ENCODE measurements at places on chromosomes 12 and 14.

DNA sequence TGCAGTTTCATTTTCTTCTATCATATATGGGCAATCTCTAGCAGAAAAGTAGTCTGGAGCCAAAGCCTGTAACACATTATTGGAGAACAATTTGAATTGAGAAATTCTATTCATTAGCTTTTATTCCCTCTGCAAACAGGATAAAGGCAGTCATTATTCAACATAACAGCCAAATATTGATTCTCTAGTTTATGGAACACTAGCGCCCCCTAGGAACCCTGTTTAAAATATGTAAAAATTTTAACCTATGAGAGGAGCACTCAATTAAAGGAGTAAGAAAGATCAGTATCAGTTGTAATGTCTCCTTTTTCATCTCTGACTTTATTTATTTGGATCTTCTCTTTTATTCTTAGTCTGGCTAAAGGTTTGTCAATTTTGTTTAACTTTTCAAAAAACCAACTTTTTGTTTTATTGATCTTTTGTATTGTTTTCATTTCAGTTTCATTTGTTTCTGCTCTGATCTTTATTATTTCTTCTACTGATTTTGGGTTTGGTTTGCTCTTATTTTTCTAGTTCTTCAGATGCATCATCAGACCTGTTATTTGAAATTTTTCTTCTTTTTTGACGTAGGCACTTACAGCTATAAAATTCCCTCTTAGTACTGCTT is 4.8 kb upstream of the LMNTD1 start:
- DNase-seq = no peak

DNA sequence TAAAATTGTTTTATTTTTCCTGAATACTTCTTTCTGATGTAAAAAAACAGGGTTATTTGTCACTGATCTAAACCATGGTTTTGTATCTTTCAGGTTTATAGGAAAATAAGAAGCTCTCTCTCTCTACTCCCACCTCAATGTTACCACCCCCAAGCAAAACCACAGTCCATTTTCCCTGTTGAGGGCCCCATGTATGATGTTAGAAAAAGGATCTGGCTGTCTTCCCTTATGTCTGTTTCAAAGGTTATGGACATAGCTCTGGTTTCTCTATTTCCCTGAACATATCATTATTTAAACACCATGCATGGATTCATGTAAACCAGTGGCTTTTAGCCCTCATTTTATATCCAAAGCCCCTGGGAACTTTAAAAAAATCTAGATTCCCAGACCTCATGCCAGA is 649.0 kb upstream of the TBX3 start:
- no peak for DNase-seq

DNA sequence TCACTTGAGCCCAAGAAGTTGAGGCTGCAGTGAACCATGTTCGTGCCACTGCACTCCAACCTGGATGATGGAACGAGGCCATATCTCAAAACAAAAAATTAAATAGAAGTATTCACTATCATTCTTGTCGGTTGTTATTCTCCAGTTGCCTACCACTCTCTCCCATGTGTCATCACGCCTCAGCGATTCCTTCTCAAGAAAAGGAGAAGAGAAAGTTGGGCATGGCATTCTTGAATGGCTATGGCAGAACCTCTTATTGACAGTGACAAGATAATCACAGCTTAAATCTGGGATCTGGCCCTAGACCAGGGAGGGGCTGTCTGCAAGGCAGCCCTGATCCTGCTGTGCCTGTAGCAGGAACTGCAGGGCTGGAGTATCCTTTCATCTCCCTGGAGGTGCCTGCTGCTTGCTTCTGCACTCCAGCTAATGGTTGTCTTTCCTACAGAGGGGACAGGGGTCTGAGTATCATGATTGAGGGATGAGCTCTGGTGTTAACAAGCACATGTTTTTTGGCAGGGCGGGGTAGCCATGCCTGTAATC is 12.8 kb upstream of the MLEC start:
- DNase-seq = no peak

DNA sequence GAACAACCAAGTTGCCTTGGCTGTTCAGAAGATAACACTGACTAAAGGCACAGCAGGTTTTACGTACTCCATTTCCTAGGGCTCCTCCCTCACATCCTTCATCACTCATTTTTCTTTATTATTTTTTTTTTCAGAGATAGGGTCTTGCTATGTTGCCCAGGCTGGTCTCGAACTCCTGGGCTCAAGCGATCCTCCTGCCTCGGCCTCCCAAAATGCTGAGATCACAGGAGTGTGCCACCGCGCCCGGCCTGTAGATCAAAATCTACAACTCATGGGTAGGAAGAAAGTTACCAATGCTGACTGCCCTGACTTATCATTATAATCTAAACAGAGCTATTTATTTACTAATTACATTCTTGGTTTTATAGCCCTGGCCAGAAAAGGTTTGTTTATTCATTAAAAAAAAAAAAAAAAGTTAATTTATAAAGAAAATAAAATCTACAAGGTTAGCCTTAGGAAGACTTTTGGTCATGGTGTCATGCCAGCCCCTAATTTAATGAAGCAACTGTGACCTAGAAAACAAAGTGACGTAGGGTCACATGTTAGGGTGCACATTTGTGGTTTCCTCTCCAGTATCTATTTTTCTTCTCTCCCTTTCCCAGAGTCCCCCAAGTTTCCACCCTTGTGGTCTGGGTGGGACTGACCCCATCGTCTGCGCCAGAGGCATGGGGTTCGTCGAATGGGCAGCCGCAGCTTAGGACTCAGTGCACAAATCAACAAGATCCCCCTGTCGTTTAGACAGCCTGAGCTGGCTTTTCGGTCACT is 19.0 kb upstream of the FOXN3 start:
- DNase-seq = no peak

GRCh38 chr14:69876221-69876847 is 2.9 kb upstream of the SMOC1 start:
- DNase-seq = no peak

GRCh38 chr14:36579001-36579555 is 3.3 kb downstream of the NKX2-8 start:
- no peak for DNase-seq

GRCh38 chr14:67650151-67650550 is 24.3 kb downstream of the VTI1B start:
- DNase-seq = no peak

DNA sequence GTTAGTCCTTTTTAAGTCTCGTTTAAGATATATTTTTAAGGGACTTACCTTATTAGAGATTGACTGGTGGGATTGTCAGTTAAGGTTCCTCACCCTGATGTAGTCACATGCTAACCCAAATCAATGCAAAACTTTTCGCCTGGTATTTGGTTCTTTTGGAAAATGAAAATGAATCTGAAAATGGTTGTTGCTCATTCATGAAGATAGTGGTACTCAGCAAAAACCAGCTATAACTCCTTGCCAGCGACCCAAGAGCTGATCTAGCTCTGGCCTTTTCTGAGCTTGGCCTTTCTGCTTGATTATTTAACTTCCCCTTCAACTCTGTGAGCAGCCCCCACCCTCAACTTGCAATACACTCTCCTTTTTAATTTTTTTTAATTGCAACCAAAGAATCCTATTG is 85.0 kb upstream of the GTF2A1 start:
- no peak for DNase-seq

- no peak for DNase-seq
Observed at GRCh38 chr14:102605029-102605428, 12.6 kb downstream of the RCOR1 start.

- DNase-seq = peak; percentile 45
Observed at GRCh38 chr12:114508529-114509129, 102.7 kb upstream of the TBX5 start.

DNA sequence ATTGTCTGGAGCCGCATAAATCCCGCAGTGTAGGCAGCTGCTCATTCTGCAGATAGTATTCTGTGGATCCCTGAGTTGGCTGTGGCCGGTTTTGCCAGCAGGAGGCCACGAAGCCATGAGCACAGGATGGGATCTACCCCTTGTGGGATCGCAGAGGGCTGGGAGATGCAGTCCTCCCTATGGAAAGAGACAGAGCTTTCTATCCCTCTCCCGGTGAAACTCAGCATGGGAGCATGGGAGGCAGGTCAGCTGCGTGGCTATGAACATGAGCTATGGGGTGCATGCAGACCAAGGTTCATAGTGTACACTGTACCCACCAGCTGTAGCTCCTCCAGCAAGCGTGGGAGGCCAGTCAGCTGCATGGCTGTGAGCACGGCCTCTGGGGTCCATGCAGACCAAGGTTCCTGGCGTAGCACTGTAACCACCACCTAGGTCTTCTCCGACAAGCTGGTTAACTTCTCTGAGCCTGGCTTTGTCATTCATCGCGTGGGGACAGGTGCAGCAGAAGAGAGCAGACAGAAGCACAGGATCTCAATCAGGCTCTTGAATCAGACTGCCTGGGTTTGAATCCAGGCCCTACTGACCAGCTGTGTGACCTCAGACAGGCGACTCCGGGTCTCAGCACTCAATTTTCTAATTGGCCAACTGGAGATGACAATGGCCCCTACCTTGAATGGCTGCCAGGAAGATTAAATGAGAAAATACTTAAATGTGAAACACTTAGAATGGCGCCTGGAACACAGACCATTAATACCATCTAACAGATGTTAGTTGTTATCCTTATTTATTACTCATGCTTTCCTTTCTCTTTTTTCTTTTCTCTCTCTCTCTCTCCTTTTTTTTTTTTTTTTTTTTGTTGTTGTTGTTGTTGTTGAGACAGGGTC is 6.0 kb downstream of the BDKRB1 start:
- no peak for DNase-seq

- DNase-seq = no peak
Observed at GRCh38 chr14:29668201-29668600, 259.4 kb downstream of the PRKD1 start.

- no peak for DNase-seq
Observed at GRCh38 chr14:93079321-93079720, 36.4 kb downstream of the ITPK1 start.

DNA sequence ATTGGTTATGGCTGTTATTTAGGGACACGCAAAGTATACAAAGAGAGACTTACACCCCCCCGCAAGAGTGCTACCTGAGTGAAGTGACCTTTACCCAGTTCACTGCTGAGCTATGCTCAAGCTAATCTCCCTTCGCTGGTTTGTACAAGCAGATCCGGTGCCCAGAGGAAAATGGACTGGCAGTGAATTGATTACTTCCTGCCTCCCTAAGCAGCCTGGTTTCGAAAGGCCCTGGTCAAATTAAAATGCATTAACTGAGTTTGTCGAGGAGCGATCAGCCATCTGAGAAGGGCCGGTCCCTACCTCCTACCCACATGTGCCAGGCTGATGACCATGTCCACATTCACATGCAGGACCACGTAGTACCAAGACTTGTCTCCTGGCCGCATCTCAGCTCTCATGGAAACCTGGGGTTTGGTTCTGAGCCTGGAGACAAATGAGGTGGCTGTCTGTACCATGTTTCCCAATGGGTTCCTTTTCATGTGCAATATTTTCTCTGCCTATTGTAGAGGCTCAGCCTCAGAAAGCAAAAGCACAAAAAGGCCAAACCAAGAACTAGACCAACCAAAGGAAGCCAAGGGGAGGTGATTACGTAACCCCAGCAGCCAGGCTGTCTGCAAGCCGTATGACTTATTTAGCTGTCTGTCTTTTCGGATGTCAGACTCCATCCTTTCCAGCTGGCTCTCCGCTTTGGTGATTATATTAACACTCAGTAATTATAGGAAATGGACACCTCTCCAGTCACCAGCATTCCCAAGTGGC is 284.7 kb upstream of the PWP1 start:
- peak; percentile 6 for DNase-seq

GRCh38 chr12:98744680-98745079 is 99.6 kb downstream of the APAF1 start:
- DNase-seq = no peak

- DNase-seq = peak; percentile 8
Observed at GRCh38 chr14:69999261-69999674, 120.1 kb downstream of the SMOC1 start.

DNA sequence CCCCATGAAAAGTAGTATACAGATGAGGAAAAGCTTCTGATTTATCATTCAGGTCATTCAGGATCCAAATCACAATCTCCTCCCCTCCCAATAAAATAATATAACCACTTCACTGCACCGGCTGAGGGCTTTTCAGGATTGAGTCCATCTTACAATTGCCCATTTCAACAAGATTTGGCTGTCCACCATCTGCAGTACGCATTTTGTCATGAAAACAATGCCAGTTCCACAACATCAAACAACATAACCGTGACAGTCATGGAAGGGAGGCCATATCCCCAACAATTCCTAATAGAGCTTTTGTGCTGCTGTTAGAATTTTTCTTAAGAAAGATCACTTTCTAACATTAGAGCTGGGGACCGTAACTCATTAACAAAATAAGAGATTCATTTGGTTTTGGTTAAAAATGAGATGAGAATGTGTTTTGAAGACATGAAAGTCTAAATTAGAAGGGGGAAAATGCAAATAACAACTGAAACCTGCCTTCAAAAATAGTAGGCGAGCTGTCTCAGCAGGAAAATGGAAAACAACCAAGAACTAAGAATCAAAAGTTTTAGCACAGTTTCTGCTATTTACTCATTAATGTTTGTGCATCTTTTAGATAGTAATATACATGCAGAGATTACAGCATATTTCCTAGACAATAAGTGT is 38.3 kb upstream of the TMTC2 start:
- no peak for DNase-seq

- no peak for DNase-seq
Observed at GRCh38 chr14:103074729-103075367, 9.2 kb upstream of the LBHD2 start.

DNA sequence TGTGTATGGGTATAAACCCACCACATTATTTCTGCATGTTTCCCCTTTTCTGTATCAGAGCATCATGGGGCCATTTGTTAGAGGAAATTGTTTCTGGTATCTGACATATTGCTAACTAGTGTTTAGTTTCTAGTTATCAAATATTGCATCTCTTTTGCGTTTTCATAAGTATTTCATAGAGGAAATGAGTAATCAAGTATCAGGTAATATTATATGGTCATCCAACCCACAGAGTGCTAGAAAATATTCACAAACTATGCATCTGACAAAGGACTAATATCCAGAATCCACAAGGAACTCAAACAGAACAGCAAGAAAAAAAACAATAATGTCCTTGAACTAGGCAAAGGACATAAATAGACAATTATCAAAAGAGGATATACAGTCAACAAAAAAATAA is 258.9 kb upstream of the LRIG3 start:
- DNase-seq = no peak

DNA sequence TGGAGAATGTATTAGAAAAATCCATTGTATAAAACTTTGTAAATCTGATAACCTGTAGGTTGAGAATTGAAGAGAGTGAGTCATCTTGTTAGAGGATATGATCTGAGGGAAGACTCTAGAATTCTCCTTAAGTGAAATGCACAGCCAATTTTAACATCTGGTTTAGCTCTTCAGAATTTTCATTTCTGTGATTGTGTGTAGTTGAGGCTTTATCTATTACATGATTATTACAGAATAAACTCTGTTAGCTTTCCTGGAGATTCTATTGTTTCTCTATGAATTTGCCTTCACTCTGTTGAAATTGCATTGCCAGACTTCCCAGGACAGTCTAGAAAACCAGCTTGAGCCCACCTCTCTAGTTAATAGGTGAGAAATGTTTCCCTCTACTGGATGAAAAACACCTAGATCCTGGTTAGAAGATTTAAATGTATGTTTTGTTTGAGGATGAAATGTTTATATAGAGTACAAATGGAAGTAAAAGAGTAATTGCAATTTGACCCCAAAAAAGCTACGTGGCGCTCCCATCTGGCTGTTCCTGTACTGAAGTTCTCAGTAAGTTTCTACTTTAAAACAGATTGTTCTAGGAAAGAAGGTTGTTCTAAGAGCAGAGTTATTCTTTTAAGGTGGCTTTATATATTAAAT is 2.9 kb downstream of the NUDT4 start:
- DNase-seq = peak; percentile 12

Data from NCI-H1092 treated with DMSO at 0.1 percent for 48 hours (cell line).